SW 1271 (cell line): ENCODE measurements at places on chromosomes 7 and 10.

DNA sequence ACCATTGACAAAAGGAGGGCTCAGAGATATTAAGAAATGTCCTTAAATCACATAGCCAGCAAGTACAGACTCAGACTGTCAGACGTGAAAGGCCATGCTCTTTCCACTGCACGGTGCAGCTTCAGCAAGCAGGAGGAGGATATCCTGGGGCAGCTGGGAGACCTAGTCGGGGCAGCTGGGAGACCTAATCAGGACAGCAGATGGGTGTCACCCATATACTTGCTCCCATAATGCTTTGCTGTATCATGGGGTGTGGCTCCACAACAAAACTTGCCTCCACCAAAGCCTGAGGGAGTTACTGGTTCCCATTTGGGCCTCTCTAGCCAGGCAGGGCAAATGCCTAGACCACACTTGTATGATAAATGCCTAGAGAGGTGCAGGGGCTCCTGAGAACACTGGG lies 55.4 kb downstream of the GRID1 start:
- DNase-seq, result no peak

DNA sequence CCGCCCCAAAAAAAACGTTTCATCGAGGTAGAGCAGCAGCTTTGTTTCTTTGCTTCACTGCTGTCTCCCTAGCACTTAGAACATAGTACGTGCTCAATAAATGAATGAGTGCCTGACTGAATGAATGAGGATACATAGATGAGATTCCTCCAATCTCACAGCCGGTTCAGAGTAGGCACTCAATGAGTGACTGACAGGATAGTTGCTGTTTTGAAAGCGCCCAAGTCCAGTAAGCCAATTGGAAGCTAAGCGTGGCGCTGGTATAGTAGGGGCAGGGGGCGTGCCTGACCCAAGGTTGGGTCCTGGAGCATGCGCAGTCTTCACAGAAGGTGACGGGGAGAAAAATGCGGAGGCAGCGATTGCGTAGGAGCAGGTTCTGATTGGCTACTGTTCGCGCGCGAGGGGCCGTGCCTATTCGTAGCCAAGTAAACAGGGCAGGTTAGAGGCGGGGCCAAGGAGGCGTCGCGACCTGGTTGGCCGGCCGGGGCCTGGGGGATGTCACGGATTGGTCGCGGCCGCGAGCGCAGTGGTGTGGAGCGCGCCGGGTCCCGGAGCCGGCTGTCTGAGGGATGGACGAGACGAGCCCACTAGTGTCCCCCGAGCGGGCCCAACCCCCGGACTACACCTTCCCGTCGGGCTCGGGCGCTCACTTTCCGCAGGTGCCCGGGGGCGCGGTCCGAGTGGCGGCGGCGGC lies at the start of gene PI4K2A:
TSS of gene PI4K2A (plus strand) at position 498 of the 694 bp plus-strand sequence. CDS start at position 570, 72 bp downstream.
- DNase-seq, result peak; percentile 97

GRCh38 chr7:134362587-134363483 lies 46.1 kb upstream of the SLC35B4 start:
- no peak for DNase-seq

DNA sequence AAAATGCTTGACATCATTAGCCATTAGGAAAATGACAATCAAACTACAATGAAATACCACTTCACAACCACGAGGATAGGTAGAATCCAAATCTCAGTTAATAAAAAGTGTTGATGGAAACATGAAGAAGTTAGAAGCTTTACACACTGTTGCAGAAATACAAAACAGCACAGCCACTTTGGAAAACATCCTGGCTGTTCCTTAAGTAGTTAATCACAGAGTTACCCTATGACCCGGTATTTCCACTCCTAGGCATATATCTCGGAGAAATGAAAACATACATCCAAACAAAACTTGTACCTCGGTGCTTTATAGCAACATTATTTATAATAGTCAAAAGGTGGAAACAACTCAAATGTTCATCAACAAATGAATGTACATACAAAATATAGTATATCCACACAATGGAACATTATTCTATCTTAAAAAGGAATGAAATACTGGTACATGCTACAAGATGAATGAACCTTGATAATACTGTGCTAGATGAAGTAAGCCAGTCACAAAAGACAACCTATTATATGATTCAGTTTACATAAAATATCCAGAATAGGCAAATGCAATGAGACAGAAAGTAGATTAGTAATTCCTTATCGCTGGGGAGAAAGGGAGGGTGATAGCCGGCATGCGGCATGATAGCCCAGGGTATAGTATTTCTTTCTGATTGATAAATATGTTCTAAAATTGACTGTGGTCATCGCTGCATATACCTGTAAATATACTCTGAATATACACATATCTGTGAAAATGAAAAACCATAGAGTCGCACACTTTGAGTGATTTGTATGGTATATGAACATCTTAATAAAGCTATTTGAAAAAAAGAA lies 1.9 kb downstream of the VWDE start:
- no peak for DNase-seq

- DNase-seq, result no peak
Observed at GRCh38 chr7:25007668-25008067, 27.7 kb upstream of the OSBPL3 start.

DNA sequence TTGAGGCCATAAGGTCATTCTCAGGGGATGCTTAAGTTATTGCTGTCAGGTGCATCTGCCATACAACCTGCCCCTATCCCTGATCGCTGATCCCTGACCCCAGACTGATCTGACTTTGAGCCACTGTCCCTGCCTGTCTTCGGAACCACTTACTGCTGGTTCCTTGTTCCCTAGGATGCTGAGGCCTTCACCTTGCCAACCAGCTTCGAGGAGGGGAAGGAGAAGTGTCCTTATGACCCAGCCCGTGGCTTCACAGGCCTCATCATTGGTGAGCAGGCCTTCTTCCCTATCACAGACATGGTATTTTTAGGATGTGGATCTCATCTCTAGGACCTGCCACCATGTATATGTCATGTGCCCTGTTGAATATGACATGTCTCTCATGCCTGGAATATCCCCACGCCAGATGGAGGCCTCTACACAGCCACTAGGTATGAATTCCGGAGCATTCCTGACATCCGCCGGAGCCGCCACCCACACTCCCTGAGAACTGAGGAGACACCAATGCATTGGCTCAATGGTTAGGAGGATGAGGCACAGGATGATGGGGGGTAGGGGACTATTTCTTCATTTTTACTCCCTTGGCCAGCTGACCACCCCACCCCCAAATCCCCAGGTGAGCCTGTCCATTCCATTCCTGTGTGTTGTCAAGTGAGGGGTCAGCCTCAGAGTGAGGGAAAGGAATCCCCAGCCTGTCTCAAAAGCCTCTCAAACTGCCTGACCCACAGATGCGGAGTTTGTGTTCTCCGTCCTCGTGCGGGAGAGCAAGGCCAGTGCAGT lies 9.0 kb downstream of the MRPL43 start:
- no peak for DNase-seq

DNA sequence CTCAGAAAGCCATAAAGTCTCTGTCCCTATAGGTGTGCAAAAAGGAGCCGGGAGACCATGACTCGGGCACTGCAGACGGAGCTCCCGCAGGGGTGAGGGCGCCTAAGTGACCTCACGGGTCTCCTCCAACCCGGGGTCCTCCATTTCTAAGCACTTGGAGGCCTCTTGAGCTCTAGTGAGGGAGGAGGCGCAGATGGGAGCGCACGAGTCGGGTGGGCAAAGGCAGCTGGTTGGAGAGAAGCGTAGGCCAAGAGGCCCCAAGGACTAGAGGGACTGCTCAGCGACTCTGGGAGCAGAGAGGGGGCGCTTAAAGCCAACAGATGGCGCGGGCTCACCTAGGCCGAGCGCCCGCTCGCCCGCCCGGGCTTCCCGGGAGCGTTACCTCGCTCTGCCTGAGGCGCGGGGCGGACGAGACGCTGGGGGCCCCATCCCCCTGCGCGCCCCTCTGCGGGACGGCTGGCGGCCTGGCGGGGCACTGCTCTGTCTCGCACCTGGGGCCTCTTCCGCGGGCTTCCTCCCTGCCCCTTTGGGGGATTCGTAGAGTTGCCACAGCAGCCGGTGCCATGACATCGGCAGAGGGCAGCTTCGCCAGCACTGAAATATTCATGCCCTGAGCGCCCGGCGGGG lies 523 bp upstream of the CDH23 start:
- peak; percentile 36 for DNase-seq

DNA sequence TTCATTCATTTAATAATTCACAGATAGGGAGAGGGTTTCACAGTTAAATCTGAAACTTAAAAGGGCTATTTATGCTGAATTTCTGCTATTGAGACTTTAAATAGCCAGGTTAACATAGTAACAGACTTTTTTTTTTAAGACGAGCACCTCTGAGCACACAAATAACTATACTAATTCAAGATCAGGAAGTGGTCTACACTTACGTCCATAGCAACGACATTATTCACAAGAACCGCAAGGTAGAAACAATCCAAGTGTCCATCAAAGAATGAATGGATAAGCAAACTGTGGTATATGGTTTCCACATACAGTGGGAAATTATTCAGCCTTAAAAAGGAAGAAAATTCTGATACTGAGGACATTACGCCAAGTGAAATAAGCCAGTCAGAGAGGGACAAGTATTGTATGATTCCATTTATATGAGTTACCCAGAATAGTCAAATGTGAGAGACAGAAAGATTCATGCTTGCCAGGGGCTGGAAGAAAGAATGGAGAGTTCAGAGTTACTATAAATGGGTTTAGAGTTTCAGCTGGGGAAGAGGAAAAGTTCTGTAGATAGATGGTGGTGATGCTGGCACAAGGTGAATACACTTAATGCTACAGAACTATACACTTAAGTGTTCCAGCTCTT lies 140.3 kb upstream of the LAMB4 start:
- no peak for DNase-seq

DNA sequence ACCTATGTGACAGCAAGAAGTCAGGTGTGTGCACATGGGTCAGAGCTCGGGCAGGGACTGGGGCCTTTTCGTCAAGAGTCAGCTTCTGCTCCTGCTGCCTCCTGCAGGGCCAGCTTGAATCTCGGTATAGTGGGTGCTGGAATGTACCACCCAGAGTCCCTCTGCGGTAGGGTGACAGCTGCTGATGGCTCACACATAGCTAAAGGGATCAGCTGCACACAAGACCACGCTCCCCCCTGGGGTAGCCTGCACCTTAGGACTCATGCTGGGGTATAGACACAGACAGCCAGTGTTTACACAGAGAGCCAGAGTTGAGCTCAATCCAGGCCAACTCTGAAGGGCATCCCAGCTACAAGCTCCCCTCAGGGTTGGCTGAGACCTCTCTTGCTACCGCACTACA lies 14.0 kb upstream of the COL13A1 start:
- no peak for DNase-seq

- no peak for DNase-seq
Observed at GRCh38 chr7:36742911-36743775, 18.8 kb upstream of the AOAH start.

DNA sequence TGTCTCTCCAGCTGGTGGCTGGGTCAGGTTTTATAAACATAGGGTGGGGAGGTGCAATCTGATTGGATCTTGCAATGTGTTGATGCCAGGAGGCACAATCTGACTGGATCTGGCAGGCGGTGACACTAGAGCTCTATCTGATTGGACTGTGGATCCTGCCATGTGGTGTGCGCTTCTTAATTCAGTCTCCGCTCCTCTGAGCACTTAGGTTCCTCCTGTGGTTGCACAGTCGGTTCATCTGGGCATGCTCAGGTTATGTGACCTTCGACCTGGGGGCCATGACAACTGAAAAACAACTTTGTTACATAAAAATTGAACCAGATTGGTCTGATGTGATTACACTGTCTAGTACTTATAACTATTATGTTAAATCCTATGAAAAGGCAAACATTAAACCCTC lies 127.1 kb upstream of the SVIL start:
- DNase-seq, result no peak

GRCh38 chr7:75945297-75946168 lies 30.6 kb downstream of the POR start:
- no peak for DNase-seq

DNA sequence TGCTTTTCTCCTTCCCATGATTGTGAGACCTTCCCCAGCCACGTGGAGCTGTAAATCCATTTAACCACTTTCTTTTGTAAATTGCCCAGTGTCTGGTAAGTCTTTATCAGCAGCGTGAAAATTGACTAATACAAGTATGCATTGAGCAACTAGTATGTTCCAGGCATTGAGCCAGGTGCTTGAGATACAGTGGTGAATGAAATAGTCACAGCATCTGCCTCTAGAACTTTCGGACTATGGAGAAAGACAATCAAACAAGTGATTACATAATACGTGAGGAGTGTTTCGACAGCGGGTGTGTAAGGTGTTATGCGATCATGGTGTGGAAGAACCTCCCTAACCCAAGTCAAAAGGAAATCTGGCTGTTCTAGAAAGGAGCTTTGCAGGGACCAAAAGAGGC lies 21.6 kb upstream of the NUP205 start:
- no peak for DNase-seq

DNA sequence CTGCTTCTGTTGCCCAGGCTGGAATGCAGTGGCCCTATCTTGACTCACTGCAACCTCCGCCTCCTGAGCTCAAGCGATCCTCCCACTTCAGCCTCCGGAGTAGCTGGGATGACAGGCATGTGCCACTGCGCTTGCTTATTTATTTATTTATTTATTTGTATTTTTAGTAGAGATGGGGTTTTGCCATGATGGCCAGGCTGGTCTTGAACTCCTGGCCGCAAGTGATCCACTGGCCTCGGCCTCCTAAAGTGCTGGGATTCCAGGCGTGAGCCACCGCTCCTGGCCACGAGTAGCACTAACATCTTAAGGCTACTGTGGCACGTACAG lies 70.9 kb downstream of the CARD11 start:
- no peak for DNase-seq

DNA sequence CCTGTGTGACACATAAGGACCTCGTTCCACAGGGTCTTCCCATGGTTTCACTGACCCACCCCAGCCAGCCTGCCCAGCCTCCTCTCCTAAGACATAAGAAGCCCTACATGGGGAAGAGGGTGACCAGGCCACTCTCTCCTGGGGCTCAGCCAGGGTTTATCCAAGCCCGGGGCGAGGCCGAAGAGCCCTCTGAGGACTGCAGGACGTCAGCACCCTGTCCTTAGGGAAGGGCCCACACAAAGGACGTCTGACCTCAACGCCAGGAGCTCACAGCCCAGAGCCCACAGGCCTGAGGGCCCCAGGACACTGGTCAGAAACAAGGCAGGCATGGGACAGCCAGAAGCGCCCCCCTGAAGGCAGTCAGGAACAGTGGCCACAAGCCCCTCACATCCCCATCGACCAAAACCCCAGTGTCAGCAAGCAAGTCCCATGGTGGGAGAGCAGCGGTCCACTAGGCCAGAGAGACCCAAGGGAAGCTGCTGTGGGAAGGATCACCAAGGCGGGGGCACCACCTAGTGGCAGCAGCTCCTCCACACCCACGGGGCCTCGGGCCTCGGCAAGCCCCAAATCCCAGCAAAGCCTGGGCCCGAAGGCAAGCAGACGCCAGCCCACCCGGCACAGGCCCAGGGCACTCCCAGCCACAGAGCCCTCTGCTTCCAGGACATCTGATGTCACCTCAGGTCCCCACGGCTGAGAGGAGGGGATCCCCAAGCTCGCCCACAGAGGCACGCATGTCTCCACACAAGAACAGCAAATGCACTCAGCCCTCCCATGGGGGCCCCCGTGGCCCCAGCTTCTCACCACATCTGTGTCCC lies 23.4 kb downstream of the MAD1L1 start:
- DNase-seq, result no peak

GRCh38 chr7:150428671-150429451 lies 21.6 kb upstream of the GIMAP8 start:
- peak; percentile 73 for DNase-seq
